ENCODE measurements at places on chromosomes 12 and 14. TPM values are rescaled to one million over a fixed set of nuclear protein-coding genes. Genes with fewer than 3 reads are reported as not detected.

Gene SAMD15
- total RNA-seq, result 0.38 TPM

Gene IL22
- total RNA-seq, result 6.4 TPM

DNA sequence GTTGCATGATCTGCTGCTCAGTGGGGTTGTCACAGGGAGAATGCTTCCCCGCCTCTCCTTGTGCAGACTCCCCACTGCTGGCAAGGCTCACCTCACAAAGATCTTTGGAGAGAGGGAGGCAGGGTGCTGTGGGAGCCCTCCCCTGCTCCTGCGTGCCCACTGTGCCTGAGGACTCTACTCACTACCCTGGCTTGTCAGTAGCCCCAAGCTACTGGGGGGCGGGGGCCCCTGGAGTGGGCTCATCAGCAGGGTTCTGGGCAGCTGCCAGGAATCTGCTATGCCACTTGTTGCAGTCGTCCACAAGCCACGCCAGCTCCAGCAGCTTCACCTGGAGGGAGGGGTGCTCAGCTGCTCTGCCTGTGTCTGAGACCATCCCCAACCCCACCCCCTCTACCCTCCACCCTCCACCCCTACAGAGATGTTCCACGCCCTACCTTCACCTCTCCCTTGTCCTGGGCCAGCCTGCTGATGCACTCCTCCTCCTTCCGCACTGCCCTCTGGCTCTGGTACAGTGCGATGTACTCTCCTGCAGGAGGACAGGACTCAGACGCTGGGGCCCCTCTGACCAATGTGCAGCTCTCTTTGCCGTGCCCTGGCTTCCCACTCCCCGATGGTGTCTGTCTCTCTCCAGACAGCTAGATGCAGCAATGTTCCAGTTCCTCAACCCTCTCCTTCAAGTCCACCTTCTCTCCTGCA, 14.2 kb upstream of the BLTP3B start:
- H3K4me1 ChIP-seq, result peaks cover 4% of the 10 kb centered on the region
- H3K36me3 ChIP-seq, result no peaks in the 10 kb centered on the region
- H3K27me3 ChIP-seq, result no peaks in the 10 kb centered on the region
- no peak for DNase-seq
- no peak overlapping the region for H3K27ac ChIP-seq

Gene NRIP2
- total RNA-seq, result not detected

DNA sequence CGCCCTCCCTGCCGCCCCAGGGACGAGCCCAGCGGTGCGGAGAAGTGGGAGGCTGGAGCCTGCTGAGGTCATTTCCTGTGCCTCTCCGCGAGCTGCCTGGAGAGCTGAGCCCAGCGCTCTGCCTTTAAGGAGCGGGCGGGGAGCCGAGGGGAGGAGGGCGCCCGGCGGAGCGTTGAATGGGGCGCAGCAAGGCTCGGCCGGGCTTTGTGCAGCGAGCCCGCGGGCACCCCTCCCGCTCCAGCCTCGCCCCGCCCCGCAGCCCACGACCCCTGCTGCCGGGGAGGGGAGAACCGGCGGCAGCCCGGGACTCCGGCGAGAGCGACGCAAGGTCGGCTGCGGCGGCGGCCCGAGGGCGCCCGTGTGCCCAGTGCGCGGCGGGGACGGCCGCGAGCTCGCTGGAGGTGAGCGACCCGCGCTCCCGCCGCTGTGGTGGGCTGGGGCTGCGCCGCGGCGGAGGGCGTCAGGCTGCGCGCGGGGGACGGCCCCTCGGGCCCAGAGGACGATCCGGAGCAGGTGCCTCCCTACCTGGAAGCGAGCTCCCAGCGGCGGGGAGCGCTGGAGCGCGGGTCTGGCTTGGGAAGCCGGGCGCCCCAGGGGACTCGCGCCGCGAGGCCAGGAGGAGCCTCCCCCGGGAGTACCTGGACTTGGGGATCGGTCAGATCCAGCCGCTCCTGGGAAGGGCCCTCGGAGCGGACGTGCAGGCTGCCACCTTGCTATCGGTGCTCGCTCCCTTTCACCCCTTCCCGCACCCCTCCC, at the start of gene PLEKHH1:
TSS of gene PLEKHH1 (plus strand) at position 293 of the 756 bp plus-strand sequence. CDS start 8,578 bp downstream, outside the sequence.
- H3K4me1 ChIP-seq, result peaks cover 4% of the 10 kb centered on the region
- no peak within 1 kb of the TSS for H3K27ac ChIP-seq
- peaks cover 23% of the 10 kb centered on the region for H3K27me3 ChIP-seq
- H3K36me3 ChIP-seq, result no peaks in the 10 kb centered on the region
- peak within 1 kb of the TSS; percentile 64 for H3K4me3 ChIP-seq
- DNase-seq, result peak; percentile 77

DNA sequence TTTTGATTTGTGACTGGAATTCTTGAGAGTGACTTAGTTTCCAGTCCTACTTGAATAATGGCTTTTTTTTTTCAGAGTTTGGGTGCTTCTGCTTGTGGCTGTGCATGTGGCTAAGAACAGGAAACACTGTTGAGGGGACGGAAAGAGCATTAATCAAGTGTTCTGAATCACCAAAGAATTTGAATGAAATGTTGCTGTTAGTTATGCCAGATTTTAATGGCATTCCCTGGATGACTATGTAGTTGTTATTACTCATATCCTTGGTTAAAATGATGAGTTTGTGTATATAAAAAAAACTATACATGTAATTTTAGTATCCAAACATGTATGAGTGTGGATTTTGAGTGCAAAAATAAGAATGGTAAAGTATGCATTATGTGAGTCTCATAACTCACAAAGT, 347.9 kb downstream of the BCAT1 start:
- no peak for DNase-seq
- peaks cover 5% of the 10 kb centered on the region for H3K4me1 ChIP-seq
- H3K27me3 ChIP-seq, result peaks cover 5% of the 10 kb centered on the region
- peak overlapping the region; percentile 42 for H3K27ac ChIP-seq
- H3K36me3 ChIP-seq, result no peaks in the 10 kb centered on the region

Gene FOXG1
- total RNA-seq, result not detected

GRCh38 chr14:80304125-80304766, 92.9 kb upstream of the DIO2 start:
- H3K36me3 ChIP-seq, result no peaks in the 10 kb centered on the region
- H3K27me3 ChIP-seq, result no peaks in the 10 kb centered on the region
- no peak for DNase-seq
- no peak overlapping the region for H3K4me3 ChIP-seq

DNA sequence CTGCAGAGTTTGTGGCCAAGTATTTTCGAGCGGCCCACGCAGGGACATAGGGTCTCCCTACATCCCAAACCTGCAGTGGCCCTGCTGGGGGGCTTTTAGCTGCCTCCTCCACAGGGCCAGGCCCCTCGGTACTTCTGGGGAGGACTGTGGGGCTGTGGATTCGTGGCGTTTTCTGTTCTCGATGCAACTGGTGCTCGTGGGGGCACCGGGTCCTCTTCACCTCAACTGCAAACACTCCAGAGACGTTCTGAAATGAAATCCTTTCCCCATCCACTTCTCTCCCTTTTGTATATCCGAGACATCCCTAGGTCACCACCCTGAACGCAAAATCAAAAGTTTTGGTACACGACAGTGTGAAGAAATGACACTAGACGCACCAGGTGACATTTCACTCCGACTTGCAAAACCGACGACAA, 2.3 kb downstream of the RFX4 start:
- peaks cover 78% of the 10 kb centered on the region for H3K27me3 ChIP-seq
- no peak overlapping the region for H3K4me3 ChIP-seq
- H3K4me1 ChIP-seq, result peaks cover 40% of the 10 kb centered on the region
- no peak for DNase-seq

- no peak for DNase-seq
- H3K4me3 ChIP-seq, result no peak overlapping the region
- H3K27ac ChIP-seq, result no peak overlapping the region
- H3K4me1 ChIP-seq, result peaks cover 36% of the 10 kb centered on the region
Measured at GRCh38 chr12:15541996-15542631, 219.8 kb downstream of the PTPRO start.

GRCh38 chr14:52693036-52693435, 2.3 kb downstream of the ERO1A start:
- H3K4me1 ChIP-seq, result peaks cover 54% of the 10 kb centered on the region
- no peak overlapping the region for H3K27ac ChIP-seq
- no peak overlapping the region for H3K4me3 ChIP-seq
- no peak for DNase-seq
- no peaks in the 10 kb centered on the region for H3K27me3 ChIP-seq
- H3K36me3 ChIP-seq, result peaks cover 23% of the 10 kb centered on the region

- H3K36me3 ChIP-seq, result peaks cover 17% of the 10 kb centered on the region
- no peaks in the 10 kb centered on the region for H3K4me1 ChIP-seq
- no peak overlapping the region for H3K4me3 ChIP-seq
- no peak overlapping the region for H3K27ac ChIP-seq
- no peaks in the 10 kb centered on the region for H3K27me3 ChIP-seq
- no peak for DNase-seq
Measured at GRCh38 chr12:13075118-13075480, 28.4 kb downstream of the GSG1 start.

GRCh38 chr12:24608637-24609285, 340.1 kb downstream of the BCAT1 start:
- DNase-seq, result no peak
- H3K27me3 ChIP-seq, result peaks cover 2% of the 10 kb centered on the region
- H3K27ac ChIP-seq, result no peak overlapping the region
- no peak overlapping the region for H3K4me3 ChIP-seq

Gene SYNE3
- total RNA-seq, result 37.3 TPM

Gene NFATC4
- not detected for total RNA-seq

DNA sequence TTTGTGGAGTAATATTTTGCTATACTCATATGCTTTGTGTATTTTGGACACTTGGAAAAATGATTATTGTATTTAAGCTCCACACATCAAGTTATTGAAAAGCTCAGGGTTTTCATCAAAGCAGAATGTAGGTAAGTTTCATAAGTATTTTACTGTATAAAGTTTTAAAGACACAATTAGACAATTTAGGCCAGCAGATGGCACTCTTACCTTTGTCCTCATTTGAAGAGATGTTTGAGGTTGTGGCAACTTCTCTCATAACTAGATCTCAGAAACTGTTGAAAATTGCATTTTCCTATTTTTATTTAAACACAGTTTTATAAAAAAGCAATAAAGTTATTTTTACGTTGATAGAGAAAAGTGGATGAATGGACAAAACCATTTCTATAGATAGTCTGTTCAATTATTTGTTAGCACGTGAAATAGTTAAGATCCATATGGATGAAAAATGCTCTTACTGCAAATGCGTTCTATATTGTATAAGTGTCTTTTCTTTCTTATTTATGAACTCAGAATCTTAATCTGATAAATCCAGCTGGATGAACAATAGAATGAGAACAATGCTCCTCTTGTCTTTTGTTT, 300.0 kb downstream of the AEBP2 start:
- H3K27me3 ChIP-seq, result peaks cover 1% of the 10 kb centered on the region
- H3K36me3 ChIP-seq, result no peaks in the 10 kb centered on the region
- no peaks in the 10 kb centered on the region for H3K4me1 ChIP-seq
- H3K4me3 ChIP-seq, result no peak overlapping the region
- no peak overlapping the region for H3K27ac ChIP-seq
- no peak for DNase-seq

Gene ALX1
- total RNA-seq, result not detected

GRCh38 chr12:115075552-115076170, 391.7 kb upstream of the TBX3 start:
- no peaks in the 10 kb centered on the region for H3K4me1 ChIP-seq
- no peaks in the 10 kb centered on the region for H3K36me3 ChIP-seq
- no peak for DNase-seq
- H3K27ac ChIP-seq, result no peak overlapping the region
- no peak overlapping the region for H3K4me3 ChIP-seq

DNA sequence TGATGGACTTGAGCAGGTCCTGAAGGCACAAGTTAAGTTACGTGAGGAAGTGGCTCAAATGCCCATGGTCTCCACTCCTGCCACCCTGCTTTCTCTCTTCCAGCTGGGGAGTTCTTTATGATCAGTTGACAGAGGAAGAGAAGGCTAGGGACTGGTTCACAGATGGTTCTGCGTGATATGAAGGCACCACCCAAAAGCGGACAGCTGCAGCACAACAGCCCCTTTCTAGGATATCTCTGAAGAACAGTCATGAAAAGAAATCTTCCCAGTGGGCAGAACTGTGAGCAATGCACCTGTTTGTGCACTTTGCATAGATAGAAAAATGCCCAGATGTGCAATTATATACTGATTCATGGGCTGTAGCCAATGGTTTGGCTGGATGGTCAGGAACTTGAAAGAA, 162.4 kb upstream of the FSCB start:
- no peak overlapping the region for H3K4me3 ChIP-seq
- H3K27me3 ChIP-seq, result no peaks in the 10 kb centered on the region
- no peak for DNase-seq

GRCh38 chr14:75141967-75142366, 15.1 kb upstream of the NEK9 start:
- DNase-seq, result no peak
- peaks cover 6% of the 10 kb centered on the region for H3K36me3 ChIP-seq
- no peaks in the 10 kb centered on the region for H3K27me3 ChIP-seq
- no peak overlapping the region for H3K4me3 ChIP-seq
- peaks cover 58% of the 10 kb centered on the region for H3K4me1 ChIP-seq
- no peak overlapping the region for H3K27ac ChIP-seq

Gene NYNRIN
- 0.22 TPM for total RNA-seq

Gene B4GALNT1
- 1.7 TPM for total RNA-seq

Gene IL26
- total RNA-seq, result 2.1 TPM
